ENCODE measurements at places on chromosomes 1 and 21. TPM values are rescaled to one million over a fixed set of nuclear protein-coding genes. Genes with fewer than 3 reads are reported as not detected.

FAM163A gene
- not detected for total RNA-seq

C1QTNF12 gene
- total RNA-seq, result 0.79 TPM

CFAP45 gene
- total RNA-seq, result 1.1 TPM

PIAS3 gene
- total RNA-seq, result 35.4 TPM

PRR9 gene
- total RNA-seq, result 6.4 TPM

PYHIN1 gene
- total RNA-seq, result not detected

GJB5 gene
- total RNA-seq, result 42.8 TPM

MATN1 gene
- not detected for total RNA-seq

SLC35D1 gene
- 15.3 TPM for total RNA-seq

C1orf116 gene
- total RNA-seq, result 10.6 TPM

RBP7 gene
- 4.6 TPM for total RNA-seq

PSRC1 gene
- 5.0 TPM for total RNA-seq

Measured in placental epithelial cell (primary cell).